Mesenteric fat pad (tissue), 1 donor: ENCODE measurements at places on chromosomes 12 and 14.
A peak's percentile ranks its signal among the peaks of the same experiment; 100 is the strongest.

DNA sequence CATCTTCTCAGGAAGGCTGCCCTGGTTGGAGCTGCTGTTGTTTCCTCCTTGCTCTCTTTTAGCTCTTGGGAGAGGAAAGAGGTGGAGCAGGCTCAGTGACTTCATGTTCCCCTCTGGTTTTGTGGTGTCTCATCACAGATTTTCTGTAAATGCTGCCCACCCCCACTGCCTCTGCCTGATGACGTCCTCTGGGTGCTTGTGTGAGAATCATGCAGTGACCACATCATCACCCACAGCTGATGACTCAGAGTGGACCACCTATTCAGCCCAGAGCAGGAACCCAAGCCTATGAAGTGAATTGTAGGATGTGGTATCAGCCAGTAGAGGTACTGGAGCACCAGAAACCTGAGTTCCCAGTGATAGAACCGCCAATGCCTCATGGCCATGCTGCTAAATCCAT, at the start of gene GZMB:
TSS of gene GZMB (minus strand) at position 33 of the 400 bp plus-strand sequence. CDS start at position 3, 30 bp downstream.
- DNase-seq: no peak

DNA sequence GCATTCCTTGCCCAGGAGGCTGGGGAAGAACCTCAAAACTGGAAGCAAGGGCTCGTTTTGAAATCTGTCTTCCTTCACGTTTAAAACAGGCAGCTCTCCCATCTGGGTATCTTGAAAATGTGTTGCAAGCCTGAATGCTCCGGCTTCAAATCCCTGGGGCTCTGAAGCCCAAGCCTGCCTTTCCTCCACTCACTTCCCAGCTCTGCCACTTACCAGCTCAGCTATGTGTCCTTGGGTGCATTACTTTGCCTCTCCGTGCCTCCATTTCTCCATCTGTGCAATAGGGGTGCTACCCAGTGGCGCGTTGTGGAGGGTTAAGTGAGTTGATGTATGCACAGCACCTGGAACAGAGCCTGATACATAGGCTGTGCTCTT, 97.6 kb downstream of the GCH1 start:
- no peak for DNase-seq

DNA sequence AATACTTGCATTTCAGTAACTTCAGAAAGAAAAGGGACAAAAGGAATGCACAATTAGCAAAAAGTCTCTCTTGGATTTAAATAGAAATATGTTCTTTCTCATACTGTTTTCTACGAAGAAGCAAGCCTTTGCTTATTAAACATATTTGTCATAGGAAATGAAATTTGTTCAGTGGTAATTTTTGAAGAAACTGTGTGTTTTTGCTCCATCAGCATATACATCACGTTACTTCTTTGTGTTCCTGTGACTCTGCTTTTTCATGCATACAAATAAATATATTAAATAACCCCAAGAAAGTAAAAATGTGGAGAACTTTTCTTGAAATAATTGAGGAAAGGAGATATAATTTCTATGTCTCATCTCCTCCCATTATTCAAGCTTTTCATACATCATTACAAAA, 39.7 kb downstream of the CD163L1 start:
- no peak for DNase-seq

DNA sequence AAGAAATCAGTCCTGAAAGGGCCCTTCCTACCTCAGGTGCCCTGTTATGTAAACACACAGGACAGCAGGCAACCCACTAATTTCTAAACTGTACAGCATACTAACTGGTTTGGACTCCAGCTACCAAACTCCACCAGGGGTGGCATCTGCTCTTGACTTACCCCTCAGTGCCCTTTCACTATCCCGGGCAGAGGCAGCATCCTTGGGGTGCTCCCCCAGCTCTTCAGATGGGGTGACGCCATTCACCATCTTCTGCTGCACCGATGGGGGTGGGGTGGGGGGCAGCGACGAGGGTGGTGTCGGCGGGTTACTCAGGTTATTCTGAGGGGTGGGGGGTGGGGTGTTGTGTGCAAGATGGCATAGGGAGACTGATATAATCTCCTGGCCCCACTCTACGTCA, 11.5 kb upstream of the PRKAG1 start:
- DNase-seq: peak; percentile 73

- no peak for DNase-seq
These were observed 17.1 kb downstream of the CCDC85C start for GRCh38 chr14:99586761-99587459.

DNA sequence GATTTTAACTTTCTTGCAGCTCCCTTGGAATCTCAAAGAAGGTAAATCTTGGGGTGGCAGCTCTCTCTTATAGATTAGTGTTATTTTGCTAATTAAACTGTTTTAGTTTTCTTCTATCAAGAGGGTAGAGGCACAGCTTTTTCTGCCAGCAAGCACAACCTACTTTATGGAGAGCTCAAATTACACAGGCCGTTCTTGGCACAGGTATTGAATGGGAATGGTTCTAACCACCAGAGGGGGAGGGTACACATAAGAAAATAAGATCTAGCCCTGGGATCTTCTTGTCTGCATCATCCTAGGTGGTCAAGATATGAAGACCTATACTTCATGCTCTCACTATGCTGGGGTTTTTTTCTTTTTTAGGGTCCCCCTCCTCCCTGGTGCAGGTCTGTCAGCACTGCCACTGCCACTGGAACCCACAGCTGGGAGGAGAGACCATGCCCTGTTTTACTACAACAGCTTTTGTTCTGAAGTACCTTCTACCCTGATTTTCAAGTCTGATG, 48.6 kb upstream of the STAC3 start:
- no peak for DNase-seq

DNA sequence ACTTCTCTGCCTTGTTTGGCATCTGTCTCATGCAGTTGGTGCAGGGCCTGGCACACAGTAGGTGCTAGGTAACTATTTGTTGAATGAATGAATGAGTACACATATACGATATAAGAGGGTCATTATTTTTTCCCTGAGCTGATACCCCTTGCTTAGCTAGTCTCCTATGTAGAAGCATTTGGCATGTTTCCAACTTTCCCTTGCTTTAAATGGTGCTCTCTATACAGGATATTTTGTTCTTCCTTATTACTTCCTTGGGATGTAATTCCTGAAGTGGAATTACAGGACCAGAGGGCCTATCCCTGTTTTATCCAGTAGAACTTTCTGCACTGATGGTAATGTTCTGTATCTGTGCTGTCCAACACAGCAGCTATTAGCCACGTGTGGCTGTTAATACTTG, 250.1 kb upstream of the PWP1 start:
- no peak for DNase-seq

- no peak for DNase-seq
These were observed 21.7 kb downstream of the CBX5 start for GRCh38 chr12:54258201-54258681.

DNA sequence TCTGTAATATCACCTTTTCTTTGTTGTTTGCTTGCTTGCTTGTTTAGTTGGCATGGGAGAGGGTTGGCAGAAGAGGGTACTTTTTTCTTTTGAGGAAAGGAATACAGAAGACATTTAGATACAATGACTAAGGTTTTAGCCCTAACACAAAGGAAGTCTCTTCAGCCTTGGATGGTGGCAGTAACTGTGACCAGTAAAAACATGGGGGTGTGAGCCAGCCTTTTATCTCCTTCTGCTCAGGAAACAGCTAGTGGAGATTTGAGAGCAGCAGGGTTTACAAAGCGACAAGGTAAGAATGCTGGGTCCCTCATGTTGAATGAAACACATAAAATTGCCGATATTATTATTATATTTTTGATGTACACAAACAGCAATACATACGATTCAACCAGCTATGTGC, 40.4 kb downstream of the SLC8A3 start:
- no peak for DNase-seq

- DNase-seq: no peak
These were observed 213.5 kb upstream of the SLC38A2 start for GRCh38 chr12:46585854-46586621.

DNA sequence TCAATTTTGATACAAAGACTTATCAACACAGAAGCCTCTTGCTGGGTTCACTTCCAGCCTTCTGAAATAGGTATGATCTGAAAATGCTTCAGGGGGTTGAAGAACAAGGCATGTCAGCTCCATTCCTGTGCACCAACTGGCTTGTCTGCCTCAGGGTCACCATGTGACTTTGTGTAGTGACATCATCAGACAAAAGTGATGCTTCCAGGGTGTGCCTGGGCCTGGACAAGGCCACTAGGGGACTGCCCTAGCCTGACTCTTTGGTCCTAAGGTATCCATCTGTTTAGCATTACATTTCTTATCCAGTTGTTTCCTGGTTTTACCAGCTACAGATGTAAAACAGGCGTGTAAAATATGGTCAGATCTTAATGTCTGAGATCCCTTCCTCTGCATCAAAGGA, 155.6 kb downstream of the CAND1 start:
- no peak for DNase-seq

GRCh38 chr14:20680363-20680762, 4.0 kb upstream of the RNASE4 start:
- no peak for DNase-seq

DNA sequence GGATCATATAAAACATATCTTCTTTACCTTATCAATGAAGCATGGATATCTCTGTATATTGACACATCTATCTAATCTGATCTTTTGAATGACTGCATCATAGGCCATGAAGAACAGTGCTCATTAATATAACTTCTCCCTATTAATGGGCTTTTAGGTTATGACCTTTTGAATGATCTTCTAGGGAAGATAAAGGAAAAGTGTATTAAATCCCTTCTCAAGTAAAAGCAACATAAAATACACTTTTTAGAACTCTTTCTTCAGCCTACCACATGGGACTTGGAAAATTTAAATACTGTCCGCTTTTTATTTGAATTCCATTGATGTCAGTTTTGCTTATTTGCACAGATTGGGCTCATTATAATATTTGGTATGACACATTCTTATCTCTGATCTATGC, 425.4 kb downstream of the MED13L start:
- no peak for DNase-seq

GRCh38 chr12:31732926-31733548, 4.2 kb upstream of the AMN1 start:
- DNase-seq: no peak

GRCh38 chr12:75977952-75978671, 53.5 kb downstream of the PHLDA1 start:
- no peak for DNase-seq

DNA sequence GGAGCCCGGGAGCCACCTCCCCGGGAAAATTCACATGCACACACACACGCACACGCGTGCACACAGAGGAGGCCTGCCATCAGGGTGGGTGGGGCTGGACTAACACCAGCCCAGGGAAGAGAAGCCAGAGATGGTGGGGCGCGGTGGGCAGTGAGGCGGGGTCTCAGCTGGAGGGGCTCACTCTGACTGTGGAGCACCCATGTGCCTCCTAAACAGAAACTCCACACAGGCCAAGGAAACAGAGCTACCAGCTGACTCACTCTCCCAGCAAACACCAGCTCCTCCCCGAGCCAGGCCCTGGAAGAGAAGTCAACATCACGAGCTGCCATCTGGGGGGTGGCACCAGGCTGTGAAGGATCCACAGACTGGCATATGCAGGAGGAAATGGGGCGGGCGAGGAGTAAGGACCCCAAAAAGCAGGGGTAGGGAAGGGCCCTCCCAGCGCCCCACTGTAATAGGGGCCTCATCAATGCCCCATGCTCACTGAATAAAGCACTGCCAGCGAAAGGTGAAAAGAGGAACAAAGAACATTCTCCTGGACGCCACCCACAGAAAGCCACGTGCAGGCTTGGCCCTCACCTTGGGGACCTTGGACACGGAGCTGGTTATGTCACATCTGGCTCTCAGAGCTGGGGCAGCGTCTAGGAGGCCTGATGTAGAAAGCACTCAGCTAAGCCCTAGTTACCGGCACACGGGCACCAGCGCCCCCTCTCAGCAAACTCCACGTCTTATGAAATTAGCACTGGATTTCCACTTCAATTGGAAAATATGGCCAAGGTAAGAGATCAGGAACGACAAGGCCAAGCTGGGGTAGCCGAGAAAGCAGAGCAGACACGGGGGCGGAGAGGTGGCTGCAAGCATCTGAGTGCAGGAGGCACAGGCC, 8.4 kb upstream of the INF2 start:
- no peak for DNase-seq

DNA sequence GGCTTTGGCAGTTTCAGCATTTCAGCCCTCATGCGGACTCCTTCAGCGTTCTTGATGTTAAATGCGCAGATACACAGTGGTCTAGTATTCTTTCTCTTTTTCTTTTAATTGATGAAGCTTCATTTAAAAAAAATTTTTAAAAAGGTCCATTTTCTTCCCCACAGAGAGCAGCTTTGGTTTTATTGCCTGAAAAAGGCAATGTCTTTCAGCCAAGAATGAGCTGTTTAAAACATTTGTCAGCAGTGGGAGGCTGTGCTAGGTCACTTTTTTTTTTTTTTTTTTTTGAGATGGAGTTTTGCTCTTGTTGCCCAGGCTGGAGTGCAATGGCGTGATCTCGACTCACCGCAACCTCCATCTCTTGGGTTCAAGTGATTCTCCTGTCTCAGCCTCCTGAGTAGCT, 13.5 kb downstream of the KMT5A start:
- DNase-seq: no peak

DNA sequence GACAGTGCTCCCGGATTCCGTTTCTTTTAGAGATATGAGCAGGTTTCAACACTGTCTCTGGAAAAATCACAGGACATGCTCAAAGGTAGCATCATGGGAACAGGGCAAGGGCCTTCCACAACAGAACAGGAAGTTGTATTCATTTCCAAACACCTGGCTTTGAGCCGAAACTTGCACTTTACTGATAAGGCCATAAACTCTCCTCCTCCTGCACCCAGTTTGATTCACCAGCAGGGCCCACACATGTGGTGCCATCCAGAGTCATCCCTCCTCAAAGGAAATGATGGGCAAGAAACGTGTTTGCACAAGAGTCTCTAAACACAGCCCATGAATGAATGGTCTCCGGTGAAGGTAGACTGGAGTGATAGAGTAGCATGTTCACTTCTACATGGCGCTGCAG, 268.4 kb upstream of the FKBP4 start:
- DNase-seq: no peak

- no peak for DNase-seq
These were observed 2.1 kb downstream of the SLC8B1 start for GRCh38 chr12:113332688-113333417.

- DNase-seq: no peak
These were observed 135.5 kb upstream of the PZP start for GRCh38 chr12:9343731-9344130.

GRCh38 chr14:102375119-102375518, 12.4 kb downstream of the TECPR2 start:
- DNase-seq: no peak

GRCh38 chr12:109814600-109815150, 18.5 kb downstream of the TRPV4 start:
- no peak for DNase-seq

- DNase-seq: no peak
These were observed 14.2 kb downstream of the FRS2 start for GRCh38 chr12:69484428-69484827.

DNA sequence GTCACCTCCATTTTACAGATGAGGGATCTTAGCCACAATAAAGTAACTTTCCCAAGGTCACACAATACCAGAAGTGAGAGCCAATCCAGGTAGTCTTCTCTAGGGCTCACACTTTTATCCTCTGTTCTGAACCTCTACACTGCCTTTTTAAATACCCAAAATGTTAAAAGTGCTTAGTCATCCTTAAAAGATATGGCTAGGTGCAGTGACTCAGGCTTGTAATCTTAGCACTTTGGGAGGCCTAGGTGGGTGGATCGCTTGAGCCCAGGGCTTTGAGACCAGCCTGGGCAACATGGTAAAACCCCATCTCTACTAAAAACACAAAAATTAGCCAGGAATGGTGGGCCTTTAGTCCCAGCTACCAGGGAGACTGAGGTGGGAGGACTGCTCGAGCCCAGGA, 104.1 kb upstream of the PPP4R3A start:
- DNase-seq: no peak
